ENCODE measurements at places on chromosomes 13 and 19.

GRCh38 chr13:100336795-100337516 lies 248.1 kb downstream of the PCCA start:
- no peak for DNase-seq

DNA sequence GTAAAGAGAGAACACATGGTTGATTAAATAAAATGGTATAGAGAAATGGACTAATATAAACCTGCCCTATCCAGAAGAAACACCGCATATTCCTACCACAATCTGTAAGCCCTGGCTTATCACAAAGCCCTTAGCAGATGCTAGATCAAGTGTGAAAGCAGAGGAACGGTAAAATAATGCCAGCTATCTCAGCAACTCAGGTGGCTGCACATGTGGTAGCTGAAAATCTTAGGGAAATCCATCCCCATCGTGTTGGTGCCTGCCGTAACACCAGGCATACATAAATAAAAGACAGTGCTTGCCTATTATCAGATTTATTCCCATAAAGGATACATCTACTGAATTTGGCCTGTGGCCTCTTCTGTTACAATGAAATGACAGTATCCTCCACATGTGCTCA lies 304.1 kb upstream of the MAB21L1 start:
- DNase-seq: no peak

DNA sequence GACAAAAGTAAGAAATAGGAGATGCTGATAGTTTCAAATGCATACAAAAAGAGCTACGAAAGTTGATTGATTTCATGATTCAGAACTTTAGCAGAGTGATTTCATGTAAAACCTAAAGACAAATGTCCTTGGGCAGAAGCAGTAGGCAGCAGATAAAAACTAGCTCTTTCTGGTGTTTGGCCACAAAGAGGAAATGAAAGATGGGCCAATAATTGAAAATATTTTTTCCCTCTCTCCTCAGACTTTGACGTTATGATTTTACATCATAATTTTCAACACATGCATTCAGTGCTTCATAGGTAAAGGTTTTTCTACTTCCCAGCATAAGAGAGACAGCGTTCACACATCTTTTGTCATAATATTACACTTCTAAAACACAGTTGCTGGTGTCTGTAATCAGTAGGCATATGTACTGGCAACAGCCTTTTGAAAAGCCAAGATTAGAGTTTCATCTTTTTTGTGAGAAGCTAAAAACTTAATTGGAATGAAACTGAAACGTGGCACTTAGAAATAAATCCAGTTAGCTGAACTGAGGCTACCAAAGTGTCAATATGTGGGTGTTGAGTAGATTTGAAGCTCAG lies 9.3 kb downstream of the SCEL start:
- DNase-seq: no peak

GRCh38 chr13:71789693-71790329 lies 77.2 kb downstream of the DACH1 start:
- DNase-seq: no peak

Measured in stimulated activated CD4-positive, alpha-beta T cell treated with anti-CD3 and anti-CD28 coated beads, Interleukin-1b, Interleukin-23, amount 100 ng/mL, for 1 hour (primary cell).